ENCODE measurements at places on chromosomes 12 and 14.
A peak's percentile ranks its signal among the peaks of the same experiment; 100 is the strongest.

GRCh38 chr12:100539202-100539601, 34.3 kb upstream of the GAS2L3 start:
- peak; percentile 44 for DNase-seq

- no peak for DNase-seq
Measured at GRCh38 chr12:66719862-66720261, 41.0 kb upstream of the GRIP1 start.

DNA sequence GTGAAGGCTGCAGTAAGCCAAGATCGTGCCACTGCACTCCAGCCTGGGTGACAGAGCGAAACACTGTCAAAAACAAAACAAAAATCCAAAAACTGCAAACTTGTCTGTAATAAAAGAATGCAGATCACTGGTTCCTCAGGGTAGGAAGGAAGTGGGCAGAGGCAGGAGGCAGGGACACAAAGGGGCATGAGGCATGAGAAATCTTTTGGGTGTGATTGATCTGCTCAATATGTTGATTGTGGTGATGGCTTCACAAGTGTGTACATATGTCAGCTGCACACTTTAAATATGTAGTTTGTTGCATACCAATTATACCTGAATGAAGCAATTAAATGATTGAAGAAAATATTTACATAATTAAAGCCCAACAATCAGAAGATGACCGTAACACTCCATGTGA, 117.6 kb downstream of the CMAS start:
- peak; percentile 12 for DNase-seq

GRCh38 chr12:46470975-46471374, 98.4 kb upstream of the SLC38A2 start:
- DNase-seq = no peak

- DNase-seq = peak; percentile 54
Measured at GRCh38 chr14:91817566-91818325, 49.6 kb downstream of the TC2N start.

- no peak for DNase-seq
Measured at GRCh38 chr14:73237786-73238423, 599 bp downstream of the PAPLN start.

GRCh38 chr12:65593239-65593701, 231.0 kb upstream of the HMGA2 start:
- DNase-seq = no peak
